ENCODE measurements at places on chromosomes 5 and 9.
A peak's percentile ranks its signal among the peaks of the same experiment; 100 is the strongest.

DNA sequence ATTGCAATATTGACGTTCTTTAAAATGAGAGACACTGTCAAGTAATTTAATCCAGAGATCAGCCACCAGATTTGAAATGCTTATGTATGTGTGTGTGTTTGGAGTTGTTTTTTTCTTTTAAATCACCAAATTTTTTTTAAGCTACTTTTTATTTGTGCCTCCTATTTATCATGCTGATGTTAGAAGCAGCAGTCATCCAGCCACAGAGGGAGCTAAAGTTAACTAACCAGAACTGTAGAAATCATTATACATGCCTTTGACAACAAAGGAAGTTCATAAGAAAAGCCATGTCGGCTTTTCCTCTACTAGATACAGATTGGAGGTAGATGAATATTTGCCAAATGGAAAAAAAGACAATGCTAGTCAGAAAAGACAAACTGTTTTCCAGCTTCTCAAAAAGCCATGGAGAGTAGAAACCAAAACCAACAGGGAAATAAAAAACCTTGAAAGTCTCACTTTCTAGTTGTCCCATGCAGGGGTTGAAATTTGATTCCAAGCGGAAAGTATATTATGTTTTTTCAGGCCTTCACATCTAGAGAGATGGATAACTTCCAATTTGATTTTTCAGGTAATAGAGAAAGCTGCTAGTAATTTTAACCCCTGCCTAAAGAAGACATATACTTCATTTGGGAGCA, 4.5 kb downstream of the PURA start:
- no peak for DNase-seq

DNA sequence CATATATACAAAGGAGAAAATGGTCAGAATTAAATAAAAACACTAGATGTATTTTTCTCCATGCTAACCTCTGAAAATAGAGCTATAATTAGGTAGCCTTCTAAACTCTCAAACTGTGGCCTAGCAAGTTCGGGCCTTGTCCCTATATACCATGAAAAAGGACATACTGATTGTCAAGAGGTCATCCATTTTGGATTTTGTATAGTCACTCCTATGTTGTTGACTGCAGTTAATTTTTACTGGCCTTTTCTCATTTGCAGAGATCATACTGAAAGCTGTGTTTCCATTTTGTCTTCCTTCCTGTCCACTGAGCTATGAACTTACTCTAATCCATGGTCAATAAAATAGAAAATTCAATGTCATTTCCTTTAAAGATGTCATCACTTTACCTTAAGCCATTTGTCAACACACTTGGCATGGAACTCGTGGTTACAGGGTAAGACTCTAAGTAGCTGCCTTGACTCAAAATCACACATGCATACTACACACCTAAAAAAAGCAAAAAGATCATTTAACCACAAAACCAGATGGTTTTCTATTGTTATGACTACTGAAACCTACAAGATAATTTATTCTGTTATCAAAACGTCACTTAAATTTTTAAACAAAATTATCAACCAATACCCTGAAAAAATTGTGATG, 58.0 kb downstream of the RNF38 start:
- DNase-seq = no peak

DNA sequence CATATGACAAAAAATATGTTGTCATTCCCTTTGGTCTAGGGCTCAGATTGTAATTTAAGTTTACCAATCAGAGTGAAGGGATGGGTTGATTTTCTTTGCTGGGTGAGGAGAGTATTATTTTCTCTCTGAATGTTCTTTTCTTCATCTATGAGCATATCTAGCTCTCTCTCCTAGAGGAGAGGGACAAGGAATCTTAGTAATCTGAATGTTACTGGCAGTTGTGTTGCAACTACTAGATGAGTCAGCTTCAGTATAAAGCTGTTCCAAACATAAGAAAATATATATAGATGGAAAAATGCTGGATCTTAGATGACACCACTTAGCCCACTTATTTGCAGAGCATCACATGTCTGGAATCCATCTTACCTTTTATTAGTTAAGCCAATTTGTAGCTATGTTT, 259.3 kb downstream of the TUSC1 start:
- peak; percentile 19 for DNase-seq

DNA sequence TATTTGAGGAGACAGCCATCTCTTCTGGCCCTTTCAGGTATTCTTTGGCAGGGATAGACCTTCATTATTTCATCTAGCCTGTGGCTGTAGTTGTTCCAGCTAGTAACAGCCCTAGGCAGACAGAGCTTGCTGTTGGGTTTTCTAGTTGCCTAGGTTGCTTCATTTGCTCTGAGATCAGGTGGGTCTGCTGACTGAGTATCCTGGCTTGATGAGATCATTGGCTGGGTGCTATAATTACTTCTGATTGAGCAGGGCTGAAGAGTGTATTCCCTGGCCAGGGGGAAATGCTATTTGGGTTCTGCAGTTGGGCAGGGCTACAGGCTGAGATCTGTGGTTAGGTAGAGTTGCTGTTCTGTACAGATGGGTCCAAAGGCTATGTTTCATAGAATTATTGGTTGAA, 456.1 kb downstream of the PSAT1 start:
- DNase-seq = no peak

DNA sequence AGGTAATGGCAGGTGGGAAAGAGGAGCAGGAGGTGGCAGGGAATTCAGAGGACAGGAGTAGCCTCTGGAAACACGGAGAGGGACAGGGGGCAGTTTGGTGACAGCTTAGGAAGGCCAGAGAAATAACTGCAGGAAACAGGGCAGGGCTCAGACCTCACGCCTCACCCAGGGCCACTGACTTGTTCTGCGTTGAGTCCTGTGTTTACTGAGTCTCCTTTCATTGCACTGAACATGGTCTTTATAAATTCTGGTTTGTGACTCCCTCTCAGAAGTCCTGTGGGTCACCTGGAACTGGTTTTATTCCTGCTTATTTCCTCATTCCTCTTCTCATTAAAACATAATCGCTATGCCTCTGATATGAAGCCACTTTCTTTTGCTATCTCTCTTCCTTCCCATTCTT, 55.2 kb upstream of the ZNF622 start:
- DNase-seq = no peak

- peak; percentile 84 for DNase-seq
Measured at GRCh38 chr9:111016426-111017045, 21.7 kb downstream of the LPAR1 start.
